Brain pericyte (primary cell): ENCODE measurements at places on chromosomes 2 and 18.

- no peak for DNase-seq
Observed at GRCh38 chr2:171793691-171794678, 100.1 kb downstream of the SLC25A12 start.

- DNase-seq = no peak
Observed at GRCh38 chr18:24018299-24018886, 3.8 kb downstream of the TTC39C start.

DNA sequence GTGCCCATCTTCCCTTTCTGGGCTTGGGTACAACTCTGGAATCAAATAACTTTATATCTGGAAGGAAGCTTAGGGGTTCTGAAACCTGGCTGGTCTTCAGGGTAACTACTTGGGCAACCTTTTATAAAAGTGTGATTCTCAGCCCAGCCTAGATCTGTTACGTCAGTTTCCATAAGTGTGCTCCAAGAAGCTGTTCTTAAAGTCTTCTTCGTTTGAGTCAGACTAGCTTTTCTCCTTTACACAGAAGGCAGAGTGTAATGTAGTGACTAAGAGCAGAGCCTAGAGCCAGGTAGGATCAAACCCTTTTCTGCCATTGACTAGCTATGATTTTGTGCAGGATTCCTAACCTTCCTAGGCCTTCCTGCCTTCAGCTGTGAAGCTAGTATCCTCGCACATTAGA, 5.8 kb downstream of the ITGA6 start:
- DNase-seq = no peak

- DNase-seq = no peak
Observed at GRCh38 chr2:153386481-153386897, 92.1 kb downstream of the RPRM start.

DNA sequence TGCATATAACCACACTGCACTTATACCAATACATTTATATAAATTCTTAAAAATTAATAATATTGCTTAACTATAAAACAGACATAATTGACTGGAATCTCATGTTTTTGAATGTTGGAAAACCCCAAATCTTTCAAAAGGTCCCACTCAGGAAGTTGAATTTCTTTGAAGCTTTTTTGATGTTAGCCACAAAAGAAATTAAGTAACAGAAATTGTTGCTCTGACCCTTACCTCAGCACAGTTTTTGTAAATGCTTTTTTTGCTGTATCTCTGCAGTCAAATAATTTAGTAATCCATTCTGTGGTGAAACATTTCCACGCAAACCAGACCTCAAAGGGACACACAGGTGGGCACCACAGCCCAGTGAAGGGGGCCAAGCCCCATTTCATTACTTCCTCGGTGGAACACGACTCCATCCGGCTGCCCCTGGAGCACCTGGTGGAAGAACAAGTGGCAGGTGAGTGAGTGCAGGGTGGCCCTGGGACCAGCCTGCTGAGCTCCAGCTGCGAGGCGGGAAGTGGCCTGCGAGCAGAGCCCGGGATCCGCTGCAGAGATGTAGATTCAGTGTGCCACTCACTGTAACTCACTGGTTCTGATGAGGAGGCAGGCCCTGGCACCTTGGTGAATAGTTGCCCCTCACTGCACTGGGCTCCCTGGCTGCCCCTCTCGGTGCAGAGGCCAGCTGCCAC, 8.4 kb downstream of the SCLY start:
- DNase-seq = no peak

DNA sequence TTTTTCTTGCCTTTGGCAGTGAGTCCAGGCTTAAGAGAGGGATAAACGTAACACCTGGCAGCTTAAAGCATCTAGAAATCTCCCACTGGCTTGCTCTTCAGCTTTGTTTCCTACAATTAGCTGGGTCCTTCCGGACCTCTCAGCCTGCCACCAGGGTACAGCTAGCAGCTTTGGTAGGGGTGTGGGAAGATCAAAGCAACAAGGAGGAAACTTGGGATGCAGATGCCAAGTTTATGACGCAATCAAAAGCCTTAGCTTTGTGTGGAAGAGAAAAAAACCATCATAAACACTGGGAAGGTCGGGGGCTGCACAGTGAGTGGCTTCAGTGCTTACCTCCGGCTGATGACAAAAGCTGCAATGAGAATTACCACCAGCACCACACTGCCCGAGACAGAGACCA, 116.9 kb downstream of the EPHA4 start:
- DNase-seq = no peak
